ENCODE measurements at places on chromosomes 2 and 18. TPM values are rescaled to one million over a fixed set of nuclear protein-coding genes. Genes with fewer than 3 reads are reported as not detected.

DNA sequence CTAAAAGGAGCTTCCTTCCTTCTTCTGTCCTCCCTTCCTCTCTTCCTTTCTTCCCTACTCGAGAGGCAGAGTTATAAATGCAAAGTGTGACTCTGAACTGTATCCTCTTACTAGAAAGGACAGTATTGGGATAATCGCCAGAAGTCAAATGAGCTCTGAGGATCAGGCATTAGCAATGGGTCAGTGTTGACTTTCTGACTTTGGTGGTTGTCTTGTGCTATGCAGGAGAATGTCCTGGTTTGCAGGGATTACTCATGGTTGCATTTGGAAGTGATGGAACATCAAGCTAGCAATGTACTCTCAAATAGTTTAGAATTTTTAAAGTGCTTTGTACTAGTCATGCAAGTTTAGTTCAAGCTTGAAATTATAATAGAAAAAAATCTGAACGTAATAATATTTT lies 115.6 kb downstream of the TXNL1 start:
- DNase-seq, result no peak

- no peak for DNase-seq
These were observed 392.2 kb upstream of the CHST9 start for GRCh38 chr18:27577265-27577664.

DNA sequence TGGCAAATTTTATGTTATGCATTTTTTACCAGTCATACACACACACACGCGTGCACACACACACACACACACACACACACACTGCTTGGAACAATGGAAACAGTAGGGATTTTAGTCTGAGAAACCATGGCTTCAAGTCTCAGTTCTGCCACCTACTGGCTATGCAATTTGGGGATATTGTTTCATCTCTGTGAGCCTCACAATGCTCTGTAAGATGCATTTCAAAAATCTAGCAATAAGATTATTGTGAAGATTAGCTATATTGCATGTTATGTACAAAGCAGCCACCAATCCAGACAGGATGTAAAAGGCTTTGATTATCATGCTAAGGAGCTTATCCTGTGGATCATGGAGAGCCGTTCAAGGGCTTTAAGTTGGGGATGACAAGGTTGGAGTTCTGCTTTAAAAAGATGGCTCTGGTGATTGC lies 401.4 kb downstream of the NBAS start:
- DNase-seq, result no peak

- no peak for DNase-seq
These were observed 683 bp downstream of the GBX2 start for GRCh38 chr2:236167297-236168109.

- no peak for DNase-seq
These were observed 1920.1 kb upstream of the CELF4 start for GRCh38 chr18:39485696-39486095.

DNA sequence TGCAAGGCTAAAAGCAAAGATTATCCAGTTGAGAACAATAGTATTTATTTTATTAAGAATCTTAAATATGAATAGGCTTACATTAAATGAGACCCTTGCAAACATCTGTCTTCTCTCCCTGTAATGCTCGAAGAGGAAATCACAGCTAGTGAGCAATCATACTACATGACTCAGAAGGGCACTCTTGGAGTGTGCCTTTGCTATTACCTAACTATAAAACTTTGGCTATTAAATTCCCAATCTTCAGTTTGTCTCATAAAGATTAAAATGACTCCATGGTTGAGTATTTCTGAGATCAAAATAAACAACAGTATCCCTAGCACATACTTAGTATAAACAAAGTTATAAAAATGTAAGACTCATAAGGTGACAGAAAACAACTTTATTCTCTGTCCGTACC lies 296.9 kb downstream of the KCNJ3 start:
- no peak for DNase-seq

DNA sequence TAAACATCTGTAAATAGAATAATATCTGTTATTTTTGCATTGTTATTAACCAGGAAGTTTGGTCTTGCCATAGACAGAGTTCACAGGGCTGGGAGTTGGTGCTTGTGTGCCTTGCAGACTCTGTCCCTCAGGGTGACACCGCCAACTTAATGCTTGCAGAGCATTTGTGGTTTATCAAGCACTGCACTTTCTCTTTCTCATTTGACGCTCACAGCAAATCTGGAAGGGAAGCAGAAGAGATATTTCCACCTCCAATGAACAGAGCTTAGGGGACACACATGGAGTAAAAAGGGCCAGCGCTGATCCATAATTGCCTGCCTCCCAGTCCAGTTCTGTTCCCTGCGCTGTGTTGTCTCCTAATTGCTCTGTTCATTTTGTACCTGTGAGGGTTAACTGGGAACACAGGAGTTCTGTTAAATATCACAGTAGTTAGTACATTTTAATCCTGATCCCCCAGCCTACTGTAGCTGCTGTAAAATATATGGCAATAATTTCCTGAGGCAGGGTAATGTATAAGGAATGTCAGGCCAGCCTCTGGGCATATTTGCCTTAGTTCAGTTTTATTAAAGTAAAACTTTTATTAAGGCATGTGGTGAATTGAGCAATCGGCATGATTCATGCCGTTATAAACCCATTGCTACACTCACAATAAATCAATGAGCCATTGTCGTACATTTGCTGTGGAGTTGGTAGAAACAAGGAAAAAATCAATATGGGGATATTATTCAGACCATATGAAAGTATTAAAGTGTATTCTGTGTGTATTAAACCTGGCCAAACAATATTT lies 182.5 kb upstream of the OSR1 start:
- DNase-seq, result no peak

DNA sequence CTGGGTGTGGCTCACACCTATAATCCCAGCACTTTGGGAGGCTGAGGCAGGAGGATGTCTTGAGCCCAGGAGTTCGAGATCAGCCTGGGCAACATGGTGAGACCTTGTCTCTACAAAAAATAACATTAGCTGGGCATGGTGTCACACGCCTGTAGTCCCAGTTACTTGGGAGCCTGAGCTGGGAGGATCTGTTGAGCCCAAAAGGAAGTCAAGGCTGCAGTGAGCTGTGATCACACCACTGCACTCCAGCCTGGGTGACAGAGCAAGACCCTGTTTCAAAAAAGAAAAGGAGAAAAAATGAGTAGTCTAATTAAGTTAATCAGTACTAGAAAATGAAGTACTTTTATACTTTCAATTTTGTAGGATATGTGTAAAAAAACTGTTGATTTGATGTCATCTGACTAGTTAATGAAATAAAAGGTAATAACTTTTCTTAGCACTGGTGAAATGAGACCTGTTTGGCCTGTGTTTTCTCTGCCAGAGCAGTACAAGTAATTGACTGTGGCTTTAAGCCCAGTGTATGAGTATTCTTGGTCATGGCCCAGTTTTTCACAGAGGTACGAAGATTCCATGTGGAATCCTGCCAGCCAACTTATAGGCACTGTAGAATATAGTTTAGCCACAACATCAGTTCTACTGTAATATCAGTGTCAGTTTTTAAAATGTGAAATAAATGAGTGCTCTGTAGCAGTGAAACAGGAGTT lies 35.8 kb downstream of the MFSD6 start:
- DNase-seq, result peak; percentile 8

- no peak for DNase-seq
These were observed 34.1 kb upstream of the UBE2F start for GRCh38 chr2:237932731-237933131.

GRCh38 chr2:168029071-168029470 lies 218.3 kb downstream of the STK39 start:
- DNase-seq, result no peak

DNA sequence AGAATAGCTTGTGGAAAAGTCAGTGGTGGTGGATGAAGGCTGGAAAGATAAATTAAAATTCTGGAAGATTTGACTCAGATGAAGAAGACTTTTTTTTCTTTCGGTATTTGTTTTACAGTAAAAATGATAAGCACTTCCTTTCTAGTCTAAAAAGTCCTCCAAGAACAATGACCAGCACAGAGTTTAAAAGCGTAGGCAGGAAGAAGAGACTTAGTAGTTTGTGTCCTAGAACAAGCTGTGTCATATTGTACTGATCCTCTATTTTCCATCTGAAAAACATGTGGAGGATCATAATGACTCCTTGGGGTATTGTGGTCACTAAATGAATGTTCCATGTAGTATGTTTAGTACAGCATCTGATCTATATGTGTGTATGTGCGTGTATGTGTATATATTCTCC lies 132.4 kb upstream of the FSHR start:
- no peak for DNase-seq

GRCh38 chr2:172698041-172698863 lies 37.4 kb upstream of the RAPGEF4 start:
- DNase-seq, result no peak

DNA sequence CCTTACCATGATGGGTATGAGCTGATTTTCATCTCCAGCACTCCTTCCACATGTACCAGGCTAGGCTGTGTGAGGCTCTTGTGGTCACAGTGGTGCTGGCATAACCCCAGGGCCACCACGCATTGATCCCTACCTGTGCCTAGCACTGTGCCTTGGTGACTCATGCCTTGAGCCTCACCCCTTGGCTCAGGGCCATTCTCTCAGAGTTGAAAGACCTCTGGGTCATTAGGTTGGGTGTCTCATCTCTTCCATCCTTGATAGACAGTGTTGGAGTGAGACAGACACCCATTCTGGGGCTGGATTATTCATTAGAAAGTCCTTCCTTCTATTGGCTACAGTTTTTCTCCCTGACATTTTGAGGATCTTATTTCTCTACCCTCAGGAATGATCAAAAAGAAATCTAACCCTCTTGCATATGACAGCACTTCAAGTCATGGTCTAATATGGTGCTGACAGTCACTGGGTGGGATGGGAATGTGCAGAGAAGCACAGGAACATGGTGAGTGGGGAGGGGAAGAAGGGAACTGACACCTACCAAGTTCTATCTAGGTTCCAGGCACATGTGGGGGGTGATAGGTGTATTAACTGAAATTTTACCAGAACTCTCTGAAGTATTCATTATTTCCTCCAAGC lies 41.3 kb downstream of the DYSF start:
- DNase-seq, result no peak

GRCh38 chr2:165698444-165698884 lies 95.6 kb downstream of the GALNT3 start:
- no peak for DNase-seq

DNA sequence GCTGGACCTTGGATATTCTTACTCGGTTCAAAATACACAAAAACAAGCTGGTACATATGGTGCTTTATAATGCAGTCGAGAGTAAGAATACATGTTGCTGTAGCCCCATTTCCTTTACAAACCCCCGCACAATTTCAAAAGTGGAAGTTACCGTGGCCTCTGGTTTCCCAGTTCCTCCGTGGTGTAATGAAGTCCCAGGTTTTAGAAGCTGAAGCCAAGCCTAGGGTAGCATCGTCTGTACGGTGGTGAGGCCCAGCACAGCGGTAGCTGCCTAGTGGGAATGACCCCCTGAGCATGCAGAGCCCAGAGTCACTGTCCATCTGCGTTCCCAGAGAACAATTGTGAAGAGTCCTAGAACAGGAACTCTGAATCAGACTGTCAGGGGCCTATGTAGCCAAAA lies 171.8 kb downstream of the ASXL3 start:
- DNase-seq, result no peak

DNA sequence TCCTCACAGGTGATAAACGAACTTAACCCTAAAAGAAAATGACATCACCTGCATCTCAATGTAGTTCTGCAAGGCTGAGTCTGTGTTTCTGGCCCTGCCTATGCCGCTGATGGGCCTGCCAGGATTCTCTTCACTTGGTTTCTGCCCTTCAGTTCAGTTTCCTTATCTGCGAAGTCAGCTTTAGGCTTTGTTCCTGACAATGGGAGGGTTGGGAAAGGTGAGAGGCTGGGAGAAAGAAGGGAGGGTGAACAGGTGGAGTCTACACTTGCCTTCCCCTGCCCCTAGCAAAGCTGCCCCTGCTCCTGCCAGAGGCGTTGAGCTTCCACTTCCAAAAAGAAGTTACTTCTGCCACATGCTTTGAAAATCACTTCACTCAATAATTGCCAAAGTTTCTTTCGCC lies 124.0 kb upstream of the APCDD1 start:
- DNase-seq, result no peak

- no peak for DNase-seq
These were observed 302.9 kb downstream of the CMPK2 start for GRCh38 chr2:6562771-6563170.

GRCh38 chr18:45678850-45679249 lies 45.1 kb upstream of the SLC14A1 start:
- DNase-seq, result no peak

Gene PROKR1
- 0.69 TPM for total RNA-seq

Gene AGXT
- not detected for total RNA-seq

Gene LDLRAD4
- total RNA-seq, result 52.3 TPM

Gene TTC21B
- 81.2 TPM for total RNA-seq

Gene POTEI
- total RNA-seq, result 0.05 TPM

Gene GRB14
- 5.8 TPM for total RNA-seq
